NCI-H1092 (cell line): ENCODE measurements at places on chromosomes 2 and 18.

DNA sequence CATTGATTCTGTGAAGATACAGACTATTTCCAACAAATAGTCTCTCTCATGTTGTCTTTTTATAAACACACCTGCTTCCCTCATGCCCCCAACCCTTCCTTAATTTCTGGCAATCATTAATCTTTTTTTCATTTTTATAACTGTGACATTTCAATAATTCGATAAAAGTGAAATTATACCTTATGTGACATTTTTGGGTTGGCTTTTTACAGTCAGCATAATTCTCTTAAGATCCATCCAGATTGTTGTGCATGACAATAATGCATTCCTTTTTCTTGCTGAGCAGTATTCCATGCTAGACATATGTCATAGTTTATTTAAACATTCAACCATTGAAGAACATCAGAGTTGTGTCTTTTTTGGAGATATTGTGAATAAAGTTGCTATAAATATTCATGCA, 541.8 kb upstream of the VRK2 start:
- no peak for DNase-seq

DNA sequence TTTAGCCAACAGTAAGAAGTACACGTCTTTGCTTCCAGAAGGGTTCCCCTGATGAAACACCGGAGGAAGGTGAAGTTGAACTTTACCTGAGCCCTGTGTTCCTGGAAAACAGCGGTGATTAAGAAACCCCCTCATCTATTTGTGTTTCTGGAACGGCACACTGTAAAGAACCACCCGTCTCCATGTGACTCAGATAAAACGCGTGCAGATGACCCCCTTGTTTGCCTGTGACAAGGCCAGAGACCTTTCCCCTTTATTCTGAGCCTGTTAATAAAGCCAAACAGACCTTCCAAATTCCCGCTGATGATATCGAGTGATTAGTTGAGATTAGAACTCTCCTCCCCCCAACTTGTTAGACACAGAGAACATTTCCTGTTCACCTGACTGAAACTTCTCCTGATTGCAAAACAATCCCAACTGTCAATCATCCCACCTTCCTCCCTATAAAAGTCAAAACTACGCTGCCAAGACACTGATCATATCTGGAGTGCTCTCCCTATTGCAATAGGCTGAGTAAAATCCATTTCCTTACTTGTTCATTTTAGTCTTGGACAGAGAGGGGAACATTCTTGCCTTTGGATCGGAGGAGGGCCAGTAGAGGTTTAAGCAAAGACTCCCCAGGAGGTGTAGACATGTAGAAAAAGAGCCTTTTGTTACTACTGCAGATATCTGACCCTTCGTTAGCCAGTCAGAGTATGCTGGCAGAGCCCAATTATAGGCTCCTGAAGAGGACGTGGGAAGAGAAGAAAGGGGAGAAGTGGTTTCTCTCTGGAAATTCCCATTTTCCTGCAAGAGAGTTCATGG, 914 bp upstream of the IWS1 start:
- DNase-seq: no peak

GRCh38 chr2:9490789-9491188, 16.4 kb downstream of the IAH1 start:
- DNase-seq: no peak

- no peak for DNase-seq
Measured at GRCh38 chr2:237312021-237312755, 101.8 kb downstream of the COL6A3 start.

- no peak for DNase-seq
Measured at GRCh38 chr2:13354031-13354430, 637.3 kb downstream of the TRIB2 start.

DNA sequence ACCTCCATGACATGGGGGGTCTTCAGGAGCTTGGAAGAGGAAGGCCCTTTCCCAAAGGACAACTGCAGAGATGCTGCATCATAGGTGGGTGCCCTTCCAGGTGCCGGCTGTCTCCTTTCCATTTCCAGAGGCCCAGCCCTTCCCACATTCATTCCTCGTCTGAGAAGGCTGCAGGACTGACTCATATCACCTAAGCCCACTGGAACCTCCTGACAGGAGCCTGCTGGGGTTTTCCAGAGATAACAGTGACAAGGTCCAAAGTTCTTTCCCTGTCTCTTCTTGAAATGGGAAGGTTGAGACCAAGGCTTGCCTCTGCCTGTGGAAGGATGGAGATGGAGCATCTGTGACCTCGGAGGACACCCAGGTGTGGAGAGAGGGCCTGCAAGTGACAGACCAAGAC, 3.6 kb upstream of the PRSS56 start:
- DNase-seq: no peak
